Articular chondrocyte of knee joint (primary cell): ENCODE measurements at places on chromosomes 13 and 19. TPM values are rescaled to one million over a fixed set of nuclear protein-coding genes. Genes with fewer than 3 reads are reported as not detected.

Gene CRB3
- total RNA-seq: 0.32 TPM in 1 of 2 replicates, not detected in the other

Gene UHRF1
- total RNA-seq: 13.2 and 17.9 TPM in 2 replicates

Gene ZNF540
- total RNA-seq: 1.2 and 1.4 TPM in 2 replicates

Gene CCL25
- 0.32 TPM in 1 of 2 replicates, not detected in the other for total RNA-seq

Gene NOTCH3
- total RNA-seq: 21.3 and 53.2 TPM in 2 replicates

Gene HRC
- not detected in 2 replicates for total RNA-seq

Gene SIGLEC12
- total RNA-seq: not detected in 2 replicates

Gene GIPC1
- 72.9 and 75.1 TPM in 2 replicates for total RNA-seq

Gene SEMA6B
- total RNA-seq: 0.43 and 1.7 TPM in 2 replicates

Gene SMIM7
- 61.8 and 76.0 TPM in 2 replicates for total RNA-seq
